ENCODE measurements at places on chromosomes 11 and 22.

- DNase-seq: no peak
Measured at GRCh38 chr11:14713496-14714244, 70.1 kb downstream of the PDE3B start.

- DNase-seq: no peak
Measured at GRCh38 chr22:29204455-29205183, 1.1 kb upstream of the EMID1 start.

DNA sequence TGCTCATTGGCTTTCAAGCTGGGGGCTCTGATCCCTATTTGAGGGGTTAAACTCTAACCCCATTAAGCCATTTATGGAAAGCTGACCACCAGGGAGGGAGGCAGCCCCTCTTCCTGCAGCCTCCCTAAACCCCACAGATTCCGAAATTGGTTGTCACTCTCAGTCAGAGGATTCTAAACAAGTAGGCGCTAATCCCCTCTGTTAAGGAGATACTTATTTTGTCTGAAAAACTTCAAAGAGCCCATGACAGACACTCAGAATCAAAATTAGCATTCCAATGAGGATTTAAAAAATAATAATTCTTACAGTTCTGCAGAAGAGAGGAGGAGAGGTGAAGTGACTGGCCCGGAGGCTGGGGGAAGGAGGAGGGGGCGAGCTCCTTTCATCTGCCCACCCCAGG, 69.7 kb upstream of the LMO1 start:
- no peak for DNase-seq

- no peak for DNase-seq
Measured at GRCh38 chr11:37532271-37532670, 934.2 kb upstream of the RAG2 start.

- DNase-seq: no peak
Measured at GRCh38 chr22:43298062-43298801, 44.9 kb downstream of the SCUBE1 start.

- DNase-seq: no peak
Measured at GRCh38 chr11:34086554-34087283, 18.7 kb upstream of the NAT10 start.

GRCh38 chr22:22894740-22895731, 7.4 kb downstream of the IGLL5 start:
- no peak for DNase-seq

DNA sequence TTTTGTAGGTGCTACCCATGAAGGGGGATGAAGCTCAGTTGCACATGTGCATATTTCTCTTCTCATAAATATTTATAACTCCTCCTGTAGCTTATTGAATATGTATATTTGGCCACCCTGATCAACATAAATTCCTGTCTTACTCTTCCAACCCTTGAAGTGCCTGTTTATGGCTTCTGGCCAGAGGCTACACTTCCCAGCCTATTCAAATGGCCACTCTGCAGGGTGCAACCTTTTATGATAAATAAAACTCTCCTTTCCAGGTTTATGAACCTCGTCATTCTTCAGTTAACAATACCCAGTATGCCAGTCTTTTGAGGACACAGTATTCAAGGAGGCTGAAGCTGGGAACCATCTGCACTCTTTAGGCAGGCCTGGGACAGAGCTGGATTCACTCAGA, 2.6 kb upstream of the RTL6 start:
- no peak for DNase-seq

DNA sequence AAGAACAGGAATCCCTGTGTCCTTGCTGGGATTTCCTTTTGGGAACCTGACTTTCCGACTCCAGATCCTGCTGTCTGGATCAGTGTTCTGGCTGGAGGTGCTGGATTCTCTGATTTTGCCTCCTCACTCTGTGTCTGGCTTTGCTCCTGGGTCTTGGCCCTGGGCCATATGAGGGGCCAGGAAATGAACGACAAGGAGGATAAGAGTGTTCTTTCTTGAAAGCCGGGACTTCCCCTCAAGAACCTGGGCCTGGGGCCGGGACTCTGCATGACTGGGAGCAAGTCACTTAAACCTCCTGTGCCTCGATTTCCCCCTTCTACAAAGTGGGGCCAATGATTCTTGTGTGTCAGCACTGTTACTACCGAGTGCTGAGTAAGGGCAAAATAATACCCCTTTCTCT, 2.9 kb upstream of the MYO7A start:
- no peak for DNase-seq

- DNase-seq: peak; percentile 15
Measured at GRCh38 chr11:77411137-77411707, 62.7 kb downstream of the PAK1 start.

GRCh38 chr11:26442131-26442530, 110.2 kb downstream of the ANO3 start:
- no peak for DNase-seq

DNA sequence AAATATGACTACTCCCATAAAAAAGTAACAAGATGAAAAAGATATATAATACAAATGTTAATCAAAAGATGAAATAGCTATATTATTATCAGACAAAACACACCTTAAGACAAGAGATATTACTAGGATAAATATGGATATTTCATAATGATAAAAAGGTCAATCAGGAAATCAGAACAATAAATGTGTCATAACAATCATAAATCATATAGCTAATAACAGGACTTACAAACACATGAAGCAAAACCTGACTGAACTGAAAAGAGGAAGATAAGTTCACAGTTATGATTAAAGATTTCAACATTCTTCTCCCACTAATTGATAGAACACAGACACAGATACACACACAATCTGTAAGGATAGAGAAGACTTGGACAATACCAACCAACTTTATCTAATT, 47.2 kb downstream of the EIF3M start:
- DNase-seq: no peak

- DNase-seq: no peak
Measured at GRCh38 chr22:35103761-35104160, 37.8 kb downstream of the ISX start.

DNA sequence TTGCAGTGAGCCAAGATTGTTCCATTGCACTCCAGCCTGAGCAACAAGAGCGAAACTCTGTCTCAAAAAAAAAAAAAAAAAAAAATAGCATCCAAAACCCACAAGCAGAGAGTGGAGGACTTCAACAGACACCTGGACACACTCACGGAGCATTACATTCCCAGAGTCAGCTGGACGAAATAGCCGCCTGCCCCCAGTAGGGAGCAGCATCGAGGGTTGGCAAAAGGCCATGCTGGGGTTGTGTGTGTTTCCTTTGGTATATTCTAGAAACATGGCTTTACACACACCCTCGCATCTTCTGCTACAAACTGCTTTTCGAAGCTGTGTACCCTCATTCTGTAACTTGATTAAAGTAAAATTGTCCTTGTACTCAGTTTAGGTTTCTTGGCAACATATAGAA, 5.3 kb downstream of the ADA2 start:
- DNase-seq: no peak

DNA sequence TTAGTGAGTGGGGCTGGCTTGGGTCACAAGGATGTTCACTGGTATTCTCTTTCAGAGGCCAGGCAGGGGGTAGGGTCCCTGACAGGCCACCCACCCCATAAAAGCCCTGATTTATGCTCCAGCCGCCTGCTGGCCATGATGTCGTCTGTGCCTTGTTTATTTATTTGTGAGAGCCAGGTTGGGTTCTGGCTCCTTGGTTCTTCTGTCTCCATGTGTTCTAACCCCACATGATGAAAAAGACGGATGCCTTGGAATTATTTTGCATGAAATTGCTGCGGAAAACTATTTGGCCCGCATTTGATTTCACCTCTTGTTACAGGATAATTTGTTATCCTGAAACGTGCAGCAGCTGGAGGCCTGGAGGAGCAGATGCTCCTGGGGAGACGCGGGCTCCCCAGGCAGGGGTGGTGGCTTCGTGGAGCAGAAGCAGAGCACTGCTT, 46.3 kb upstream of the WNT11 start:
- no peak for DNase-seq

- no peak for DNase-seq
Measured at GRCh38 chr11:123426789-123427188, 3.3 kb upstream of the GRAMD1B start.

- DNase-seq: no peak
Measured at GRCh38 chr11:116422556-116422955, 350.2 kb downstream of the BUD13 start.

DNA sequence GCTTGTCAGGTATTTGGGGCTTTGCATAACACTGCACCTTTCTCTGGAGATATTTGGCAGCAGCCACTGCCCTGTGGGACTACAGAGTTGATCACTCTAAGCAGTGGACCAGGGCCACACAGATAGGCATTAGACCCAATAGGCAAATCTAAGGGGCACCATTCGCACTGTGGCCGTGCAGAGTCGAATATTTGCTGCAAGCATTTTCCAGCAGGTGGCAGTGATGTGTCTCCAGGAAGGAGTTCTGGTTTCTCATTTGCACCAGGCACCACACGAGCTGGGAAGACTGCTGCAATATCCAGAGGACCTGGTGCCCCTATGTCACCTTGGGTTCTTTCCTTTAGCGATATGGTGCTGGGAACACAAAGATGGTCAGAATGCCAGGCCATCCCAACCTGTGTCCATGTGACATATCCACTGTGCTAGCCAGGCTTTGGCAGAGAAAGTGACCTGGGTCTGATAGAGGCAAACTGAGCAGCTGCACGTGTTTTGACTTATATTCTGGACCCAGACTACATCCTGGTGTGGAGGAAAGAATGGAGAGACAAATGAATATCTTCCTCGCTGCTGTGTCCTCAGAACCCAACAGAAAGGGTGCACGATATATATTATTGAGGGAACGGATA, 318.7 kb downstream of the BUD13 start:
- DNase-seq: peak; percentile 9

DNA sequence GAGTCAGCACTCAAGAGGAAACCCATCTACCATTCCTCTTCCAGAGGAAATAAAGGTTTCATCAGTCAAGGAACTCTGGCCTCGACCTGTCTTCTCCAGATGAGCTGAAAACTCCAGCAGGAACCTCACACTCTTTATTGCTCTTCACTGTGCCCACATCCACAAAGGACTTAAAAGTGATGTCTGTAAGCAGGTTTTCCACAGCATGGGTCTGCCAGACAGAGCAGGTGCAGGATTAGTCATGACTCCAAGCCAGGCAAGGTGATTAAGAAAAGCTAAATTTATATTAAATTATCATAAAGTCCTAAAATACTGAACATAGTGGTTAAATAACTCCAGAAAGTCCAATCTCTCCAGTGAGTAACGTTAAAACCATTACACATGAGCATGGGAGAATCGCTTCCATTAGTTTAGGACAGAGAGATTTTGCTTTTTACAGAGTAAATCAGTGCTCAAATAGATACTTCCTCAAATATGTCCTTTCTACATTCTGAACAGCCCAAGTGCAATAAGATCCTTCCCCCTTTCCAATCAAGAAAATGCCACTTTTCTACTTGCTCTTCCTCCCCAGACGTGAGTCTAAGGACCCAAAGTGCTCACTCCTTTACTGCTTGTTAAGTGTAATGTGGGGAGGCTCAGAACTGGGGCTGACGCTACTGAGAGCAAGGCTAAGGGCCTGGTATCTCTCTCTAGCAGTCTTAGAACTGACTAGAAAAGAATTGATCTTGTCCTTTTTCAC, 10.7 kb upstream of the CKAP5 start:
- DNase-seq: no peak

GRCh38 chr11:44716256-44716655, 10.5 kb upstream of the TSPAN18 start:
- DNase-seq: no peak

All from substantia nigra (tissue), 51 donors.